Chondrocyte (in vitro differentiated cells): ENCODE measurements at places on chromosomes 4 and X. TPM values are rescaled to one million over a fixed set of nuclear protein-coding genes. Genes with fewer than 3 reads are reported as not detected.

The PGAM4 gene
- total RNA-seq = not detected in 3 replicates

The BEX1 gene
- 6.0 to 7.0 TPM (median 7.0 TPM) in 3 replicates for total RNA-seq

The SMPX gene
- total RNA-seq = 0.57 to 1.5 TPM in 2 of 3 replicates, not detected in the other

The ATP8A1 gene
- 0.25 to 0.97 TPM (median 0.26 TPM) in 3 replicates for total RNA-seq

The GIMD1 gene
- not detected in 3 replicates for total RNA-seq

The REPS2 gene
- 2.0 to 2.4 TPM (median 2.2 TPM) in 3 replicates for total RNA-seq

The CT45A3 gene
- total RNA-seq = not detected in 3 replicates

The TMEM31 gene
- not detected in 3 replicates for total RNA-seq

The TLR2 gene
- total RNA-seq = 1.0 to 1.9 TPM (median 1.7 TPM) in 3 replicates

The YIPF7 gene
- not detected in 3 replicates for total RNA-seq

The S100P gene
- 0.95 to 1.1 TPM in 2 of 3 replicates, not detected in the other for total RNA-seq

The WAS gene
- total RNA-seq = 0.24 to 1.3 TPM (median 0.37 TPM) in 3 replicates

The F11 gene
- not detected in 3 replicates for total RNA-seq
